Dorsolateral prefrontal cortex (tissue), 122 donors: ENCODE measurements at places on chromosomes 6 and 20. TPM values are rescaled to one million over a fixed set of nuclear protein-coding genes. Genes with fewer than 3 reads are reported as not detected.

DPPA5 gene
- not detected for total RNA-seq

STMN3 gene
- total RNA-seq, result 213 TPM

SAMD10 gene
- 15.8 TPM for total RNA-seq

FGD2 gene
- total RNA-seq, result 7.2 TPM

IPCEF1 gene
- total RNA-seq, result 125 TPM

OOEP gene
- not detected for total RNA-seq

WFDC5 gene
- not detected for total RNA-seq

RAMACL gene
- 5.6 TPM for total RNA-seq

ULBP2 gene
- 3.3 TPM for total RNA-seq
